ENCODE measurements at places on chromosomes 5 and 9.

- DNase-seq, result no peak
Observed at GRCh38 chr9:34253460-34253837, 74.6 kb downstream of the UBAP1 start.

GRCh38 chr9:91282292-91282691 is 79.4 kb downstream of the AUH start:
- no peak for DNase-seq

- no peak for DNase-seq
Observed at GRCh38 chr5:157989296-157989695, 130.4 kb upstream of the CLINT1 start.

- no peak for DNase-seq
Observed at GRCh38 chr9:72485821-72486593, 35.4 kb upstream of the TMC1 start.

- no peak for DNase-seq
Observed at GRCh38 chr5:122259995-122260394, 52.0 kb upstream of the SNCAIP start.

DNA sequence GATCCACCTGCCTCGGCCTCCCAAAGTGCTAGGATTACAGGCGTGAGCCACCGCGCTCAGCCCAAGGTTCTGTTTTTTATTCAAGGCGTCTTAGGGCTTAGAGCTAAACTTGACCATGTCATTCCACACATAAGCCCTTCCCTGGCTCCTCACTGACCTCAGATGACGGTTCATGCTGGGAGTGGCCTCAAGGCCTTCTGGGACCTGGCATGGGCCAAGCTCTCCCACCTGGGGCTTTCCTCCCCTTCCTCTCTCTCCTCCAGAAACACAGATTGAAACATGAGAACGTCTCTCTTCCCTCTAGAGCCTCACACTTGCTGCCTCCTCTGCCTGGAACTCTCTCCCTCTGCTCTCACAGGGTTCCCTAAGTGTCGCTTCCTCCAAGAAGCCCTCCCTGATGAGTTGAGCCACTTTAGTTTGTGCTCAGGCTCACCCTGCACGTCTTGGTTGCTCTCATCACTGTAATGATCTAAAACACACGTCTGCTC is 155.6 kb upstream of the IER5L start:
- no peak for DNase-seq

- no peak for DNase-seq
Observed at GRCh38 chr9:123483191-123483803, 127.3 kb downstream of the CRB2 start.

DNA sequence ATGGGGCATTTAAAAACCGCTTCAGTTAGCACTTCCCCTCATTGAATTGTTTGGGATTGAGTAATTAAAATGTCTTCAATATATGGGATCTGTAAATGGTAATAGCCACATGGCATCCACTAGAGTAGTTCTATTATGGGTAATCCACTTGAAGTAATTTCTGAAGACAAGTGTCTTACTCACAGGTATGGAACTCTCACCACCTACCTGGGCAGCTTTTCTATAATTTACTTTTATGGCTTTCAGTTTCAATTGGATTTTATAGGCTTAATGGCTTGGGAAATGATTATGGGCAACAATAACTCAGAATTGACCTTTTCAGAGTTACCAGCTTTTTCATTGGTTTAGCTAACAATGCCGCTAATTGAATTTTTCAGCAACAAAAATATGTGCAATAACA is 597.9 kb downstream of the PTPRD start:
- DNase-seq, result no peak

- DNase-seq, result no peak
Observed at GRCh38 chr9:9002826-9003583, 1203.4 kb upstream of the DMAC1 start.

- DNase-seq, result no peak
Observed at GRCh38 chr9:83027153-83027891, 35.6 kb downstream of the RASEF start.

GRCh38 chr9:116190637-116191396 is 37.2 kb downstream of the PAPPA start:
- DNase-seq, result no peak

- DNase-seq, result no peak
Observed at GRCh38 chr9:16191191-16191590, 638.3 kb downstream of the CCDC171 start.

DNA sequence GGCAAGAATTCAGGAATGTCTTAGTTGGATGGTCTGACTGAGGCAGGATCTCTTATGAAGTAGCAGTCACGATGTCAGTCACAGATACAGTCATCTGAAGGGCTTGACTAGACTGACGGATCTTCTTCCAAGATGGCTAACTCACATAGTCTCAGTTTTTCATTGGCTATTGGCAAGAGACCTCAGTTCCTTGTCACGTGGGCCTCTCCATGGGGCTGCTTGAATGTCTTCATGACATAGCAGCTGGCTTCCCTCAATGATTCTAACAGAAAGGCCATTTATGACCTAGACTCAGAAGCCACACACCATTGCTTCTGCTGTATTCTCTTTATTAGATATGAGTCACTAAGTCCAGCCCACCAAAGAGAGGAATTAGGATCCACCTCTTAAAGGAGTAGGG is 4.7 kb downstream of the APC start:
- no peak for DNase-seq

- no peak for DNase-seq
Observed at GRCh38 chr9:98860871-98861293, 53.4 kb downstream of the GALNT12 start.

Data from GM13977 (cell line).